Lung microvascular endothelial cell (primary cell): ENCODE measurements at places on chromosomes 5 and 9. TPM values are rescaled to one million over a fixed set of nuclear protein-coding genes. Genes with fewer than 3 reads are reported as not detected.

Gene ZER1
- 11.1 and 12.7 TPM in 2 replicates for total RNA-seq

DNA sequence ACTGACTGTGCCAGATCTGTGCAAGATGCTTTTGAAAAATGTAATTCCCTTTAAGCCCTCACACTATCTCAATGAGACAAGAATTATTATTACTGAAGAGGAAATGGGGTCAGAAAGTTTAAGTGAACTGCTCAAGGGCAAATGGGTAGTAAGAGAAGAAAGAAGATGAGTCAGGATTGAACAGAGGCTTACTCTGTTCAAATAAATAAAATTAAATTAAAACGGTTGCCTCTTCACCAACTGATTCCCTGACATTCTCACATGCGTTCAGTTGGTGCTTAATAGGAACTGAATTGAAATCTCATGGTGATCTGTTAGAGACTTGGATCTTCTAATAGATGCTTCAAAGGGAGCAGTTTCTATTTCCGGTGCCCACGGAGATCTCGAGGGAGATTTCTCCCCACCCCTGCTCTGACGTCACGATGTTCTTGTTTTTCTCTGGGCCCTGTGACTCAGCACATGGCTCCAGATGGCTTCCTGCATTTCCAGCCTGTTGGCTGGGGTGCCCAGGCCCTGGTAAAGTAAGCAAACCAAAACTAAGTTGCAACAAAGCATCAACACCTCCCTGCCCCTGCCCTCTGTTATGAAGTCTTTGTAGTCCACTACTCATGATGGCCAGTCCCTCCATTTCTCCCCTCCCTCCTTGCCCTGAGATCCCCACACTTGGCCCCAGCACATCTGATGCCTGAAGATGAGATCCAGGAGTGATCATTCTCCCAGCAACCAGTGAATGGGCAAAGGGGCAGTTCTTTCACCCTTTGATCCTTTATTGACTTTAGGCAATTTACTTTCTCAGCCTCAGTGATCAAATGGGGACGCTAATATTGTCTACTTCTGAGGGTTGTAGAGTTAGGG is 106.1 kb upstream of the CPEB4 start:
- peak; percentile 88 for DNase-seq

Gene PLEKHG4B
- under 0.01 TPM in 2 replicates for total RNA-seq

DNA sequence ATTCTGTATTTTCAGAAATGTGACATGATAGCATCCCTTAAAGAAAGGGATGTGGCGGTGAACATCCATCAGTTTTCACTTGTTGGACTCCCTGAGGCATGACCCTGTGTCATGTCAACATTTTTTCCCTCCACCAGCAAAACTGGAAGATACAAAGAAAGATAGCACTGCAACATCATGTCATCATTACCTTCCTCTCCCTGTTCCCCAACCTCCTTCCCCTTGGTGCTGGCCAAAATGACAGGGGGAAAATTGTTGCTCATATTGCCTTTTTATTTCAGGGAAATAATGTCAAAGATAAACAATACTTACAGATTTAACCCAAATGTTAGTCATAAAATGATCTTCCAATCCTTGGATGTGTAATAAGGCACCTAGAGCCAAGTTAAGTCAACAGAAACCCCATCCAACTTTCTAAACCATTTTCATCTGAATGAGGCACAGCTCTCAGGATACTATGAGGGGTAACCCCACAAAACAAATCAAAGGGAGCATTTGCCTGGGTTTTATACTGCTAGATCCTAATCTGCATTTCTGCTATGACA is 644.3 kb downstream of the ACTL7B start:
- no peak for DNase-seq

DNA sequence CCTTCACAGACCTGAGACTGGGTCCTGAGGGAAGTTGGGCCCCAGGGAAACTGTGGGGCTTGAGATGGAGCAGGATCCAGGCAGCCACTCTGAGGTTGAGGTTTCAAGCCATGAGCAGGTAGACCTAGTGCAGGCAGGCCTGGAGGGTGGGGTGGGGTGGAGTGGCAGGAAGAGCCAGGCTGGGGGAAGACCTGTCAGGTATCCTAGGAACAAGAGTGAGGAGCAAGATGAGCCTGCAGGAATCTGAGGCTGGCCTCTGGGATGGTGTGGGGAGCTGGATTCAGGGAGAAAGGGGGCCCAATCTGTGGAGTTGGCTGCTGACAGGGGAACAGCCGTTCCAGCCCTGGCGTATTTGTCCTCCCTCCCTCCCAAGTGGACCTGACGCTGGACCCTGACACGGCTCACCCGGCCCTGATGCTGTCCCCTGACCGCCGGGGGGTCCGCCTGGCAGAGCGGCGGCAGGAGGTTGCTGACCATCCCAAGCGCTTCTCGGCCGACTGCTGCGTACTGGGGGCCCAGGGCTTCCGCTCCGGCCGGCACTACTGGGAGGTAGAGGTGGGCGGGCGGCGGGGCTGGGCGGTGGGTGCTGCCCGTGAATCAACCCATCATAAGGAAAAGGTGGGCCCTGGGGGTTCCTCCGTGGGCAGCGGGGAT is 9.8 kb downstream of the RACK1 start:
- DNase-seq = no peak

- no peak for DNase-seq
These were observed 478.4 kb upstream of the DAP start for GRCh38 chr5:11239261-11240015.
